Left kidney (tissue), 8 donors: ENCODE measurements at places on chromosomes 7 and 10.
A peak's percentile ranks its signal among the peaks of the same experiment; 100 is the strongest.

DNA sequence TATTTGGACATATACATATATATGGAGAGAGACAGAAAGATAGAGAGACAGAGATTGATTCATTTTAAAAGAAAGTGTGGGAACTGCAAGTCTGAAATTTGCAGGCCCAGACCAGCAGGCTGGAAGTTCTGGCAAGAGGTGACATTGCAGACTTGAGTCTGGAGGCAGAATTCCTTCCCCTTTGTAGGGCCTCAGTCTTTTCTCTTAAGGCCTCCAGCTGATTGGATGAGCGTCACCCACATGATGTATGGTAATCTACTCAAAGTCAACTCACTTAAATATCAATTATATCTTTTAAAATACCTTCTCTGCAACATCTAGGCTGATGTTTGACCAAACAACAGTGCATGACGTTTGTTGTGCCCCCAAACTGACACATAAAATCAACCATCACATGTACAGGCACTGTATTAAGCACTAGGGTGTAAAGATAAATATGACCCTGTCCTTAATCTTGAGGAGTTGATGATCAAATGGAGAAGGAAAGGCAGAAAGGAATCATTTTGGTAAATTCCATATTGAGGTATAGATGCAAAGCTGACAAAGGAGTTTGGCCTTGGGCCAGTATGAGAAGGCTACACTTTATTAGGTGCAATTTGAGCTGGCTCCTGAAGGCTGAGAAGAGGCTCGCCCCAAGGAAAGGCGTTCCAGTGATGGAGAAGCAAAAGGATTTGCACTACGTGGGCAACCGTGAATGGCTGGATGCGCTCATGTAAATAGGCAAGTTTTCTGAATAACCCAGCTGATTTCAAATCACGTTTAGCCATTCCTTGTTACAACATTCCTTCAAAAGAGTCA lies 52.6 kb downstream of the BPGM start:
- no peak for DNase-seq

- no peak for DNase-seq
These were observed 7.1 kb upstream of the KCNMA1 start for GRCh38 chr10:77644557-77645243.

DNA sequence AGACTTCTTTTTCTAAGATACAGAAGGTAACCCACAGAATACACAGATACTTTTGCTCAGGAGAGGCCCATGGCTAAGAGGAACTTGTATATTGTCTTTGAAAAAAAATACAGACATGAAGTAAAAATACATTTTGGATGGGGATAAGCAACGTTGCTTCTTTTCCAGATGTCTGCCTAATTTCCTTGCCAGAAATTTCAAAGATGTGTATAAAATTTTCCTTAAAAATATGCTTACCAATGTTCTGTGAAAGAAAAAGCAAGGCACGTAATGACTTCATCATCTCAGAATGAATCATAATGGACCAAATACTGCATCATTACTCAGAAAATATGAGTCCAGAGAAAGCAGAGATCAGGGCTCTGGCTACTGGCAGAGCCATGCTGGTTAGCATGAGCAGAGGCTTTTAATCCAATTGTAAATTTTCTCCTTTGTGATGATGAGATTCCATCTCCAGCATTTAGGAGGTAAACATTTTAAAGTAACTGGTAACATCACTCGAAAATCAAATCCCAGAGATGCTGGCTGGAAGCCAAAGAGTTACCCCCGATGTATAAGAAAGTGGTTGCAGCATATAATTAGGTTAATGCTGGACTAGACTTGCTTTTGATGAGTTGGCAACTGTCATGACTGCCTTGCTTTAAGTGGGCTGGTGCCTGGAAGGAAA lies 272.5 kb downstream of the SEMA3A start:
- DNase-seq, result no peak

- no peak for DNase-seq
These were observed 220.7 kb upstream of the GLI3 start for GRCh38 chr7:42457663-42458062.

- no peak for DNase-seq
These were observed 14.4 kb upstream of the SEMA3D start for GRCh38 chr7:85201209-85201608.

DNA sequence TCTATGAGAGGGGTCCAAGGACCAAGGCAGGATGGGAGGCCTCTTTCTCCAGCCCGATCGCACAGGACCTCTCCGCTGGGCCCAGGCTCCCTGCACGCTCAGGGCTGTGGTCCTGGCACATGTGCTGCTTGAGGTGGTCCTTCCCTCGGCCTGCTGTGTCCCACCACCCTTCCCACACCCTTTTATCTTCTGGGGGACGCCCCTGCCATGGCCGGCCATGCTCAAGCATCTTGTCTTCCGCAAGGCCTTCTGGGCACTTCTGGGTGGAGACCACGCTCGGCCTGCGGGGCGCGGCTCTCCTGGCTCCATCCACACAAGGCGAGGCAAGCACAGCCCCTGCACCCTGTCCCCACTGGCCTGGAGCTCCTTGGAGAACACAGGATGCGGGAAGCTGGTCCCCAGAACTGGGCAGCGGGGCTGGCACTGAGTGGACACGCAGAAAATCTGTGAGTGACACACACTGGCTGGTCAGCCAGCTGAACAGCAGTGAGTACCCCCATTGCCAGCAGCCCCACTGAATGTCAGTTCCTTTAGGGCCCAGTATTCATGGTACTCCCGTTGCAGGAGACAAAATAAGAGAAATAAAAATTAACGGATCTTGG lies 115.9 kb downstream of the TCERG1L start:
- DNase-seq, result no peak

DNA sequence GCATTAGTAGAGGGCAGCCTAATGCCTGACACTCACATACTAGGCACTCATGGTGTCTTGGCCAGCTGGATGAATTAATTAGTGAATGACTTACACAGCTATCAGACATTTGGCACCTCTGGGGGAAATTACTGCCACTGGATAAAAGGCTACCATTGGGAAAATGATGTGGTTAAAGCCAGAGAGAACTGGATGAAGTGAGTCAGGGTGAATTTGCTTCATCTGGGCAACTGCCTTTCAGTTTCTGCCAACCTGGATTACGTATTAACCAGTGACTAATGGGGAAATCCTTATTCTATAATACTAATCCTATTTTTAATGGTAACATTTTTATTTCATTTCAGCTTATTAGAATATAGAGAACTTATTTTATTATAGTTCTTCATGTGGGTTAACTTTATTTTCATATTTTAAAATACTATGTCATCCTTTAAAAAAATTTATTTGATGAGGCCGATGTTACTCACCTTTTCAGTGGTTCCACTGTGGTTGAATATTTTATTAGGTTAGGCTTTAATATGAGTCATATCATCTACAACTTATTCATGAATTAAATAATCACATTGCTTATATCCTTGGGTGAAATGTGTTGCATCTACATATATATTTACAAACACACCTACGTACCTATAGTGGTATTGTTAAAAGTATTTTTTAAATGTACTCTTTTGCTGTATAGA lies 85.6 kb upstream of the CAPZA2 start:
- DNase-seq, result peak; percentile 32
